Stimulated activated CD4-positive, alpha-beta T cell treated with anti-CD3 and anti-CD28 coated beads, Interleukin-15, amount 100 ng/mL, for 1 hour (primary cell): ENCODE measurements at places on chromosomes 2 and 18.

- DNase-seq: no peak
These were observed 48.0 kb upstream of the MRPL33 start for GRCh38 chr2:27723372-27724144.

DNA sequence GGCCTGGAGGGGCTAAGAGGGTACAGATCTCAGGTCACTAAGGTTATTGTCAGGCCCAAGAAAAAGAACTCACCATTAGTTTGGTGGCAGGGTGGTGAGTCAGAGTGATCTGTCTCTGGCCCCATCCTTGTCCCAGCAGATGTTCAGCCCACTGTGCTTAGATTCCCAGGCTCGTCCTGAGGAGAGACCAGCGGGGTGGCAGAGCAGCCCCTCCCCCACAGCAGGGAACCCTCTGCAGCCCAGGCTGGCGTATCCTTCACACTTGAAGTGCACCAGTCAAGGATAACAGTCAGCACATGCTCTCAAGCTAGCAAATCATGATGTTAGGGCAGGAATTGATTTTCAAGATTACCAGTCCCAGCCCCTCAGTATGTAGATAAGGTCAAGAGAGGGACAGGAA lies 43.1 kb downstream of the TMEM185B start:
- no peak for DNase-seq

- DNase-seq: peak; percentile 26
These were observed 126.4 kb upstream of the MGAT5 start for GRCh38 chr2:134127496-134127895.

- no peak for DNase-seq
These were observed 617.6 kb downstream of the ADCYAP1 start for GRCh38 chr18:1522249-1522615.

DNA sequence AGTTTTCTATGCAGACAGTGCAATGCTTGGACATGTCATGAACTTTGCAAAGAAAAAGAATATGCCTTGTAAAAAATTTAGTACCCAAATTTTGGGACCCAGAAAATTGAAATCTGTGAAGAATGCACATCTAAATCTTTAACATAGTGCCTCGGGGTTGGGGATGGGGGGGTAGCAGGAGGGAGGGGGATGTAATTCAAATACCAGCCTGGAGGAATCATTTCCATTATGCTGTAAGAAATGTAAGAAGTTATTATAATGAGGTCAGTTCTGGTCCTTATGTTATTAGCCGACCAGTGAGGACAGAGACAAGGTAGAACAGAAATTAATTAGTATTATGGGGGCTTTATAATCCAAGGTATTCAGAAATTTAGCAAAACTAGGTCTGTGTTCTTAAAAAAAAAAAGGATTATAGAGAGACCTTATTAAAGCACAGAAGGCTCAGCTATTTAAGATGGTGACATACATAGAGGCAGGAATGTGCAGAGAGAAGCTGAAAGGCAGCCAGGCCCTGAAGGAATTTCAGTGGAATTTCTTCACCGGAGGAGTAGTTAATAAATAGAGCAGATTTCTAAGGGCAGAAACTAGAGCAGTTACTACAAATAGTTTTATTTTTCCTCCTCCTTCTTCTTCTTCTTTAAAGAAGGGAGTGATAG lies 89.0 kb upstream of the RBMS1 start:
- DNase-seq: no peak

GRCh38 chr2:168518555-168519066 lies 62.5 kb downstream of the CERS6 start:
- no peak for DNase-seq

DNA sequence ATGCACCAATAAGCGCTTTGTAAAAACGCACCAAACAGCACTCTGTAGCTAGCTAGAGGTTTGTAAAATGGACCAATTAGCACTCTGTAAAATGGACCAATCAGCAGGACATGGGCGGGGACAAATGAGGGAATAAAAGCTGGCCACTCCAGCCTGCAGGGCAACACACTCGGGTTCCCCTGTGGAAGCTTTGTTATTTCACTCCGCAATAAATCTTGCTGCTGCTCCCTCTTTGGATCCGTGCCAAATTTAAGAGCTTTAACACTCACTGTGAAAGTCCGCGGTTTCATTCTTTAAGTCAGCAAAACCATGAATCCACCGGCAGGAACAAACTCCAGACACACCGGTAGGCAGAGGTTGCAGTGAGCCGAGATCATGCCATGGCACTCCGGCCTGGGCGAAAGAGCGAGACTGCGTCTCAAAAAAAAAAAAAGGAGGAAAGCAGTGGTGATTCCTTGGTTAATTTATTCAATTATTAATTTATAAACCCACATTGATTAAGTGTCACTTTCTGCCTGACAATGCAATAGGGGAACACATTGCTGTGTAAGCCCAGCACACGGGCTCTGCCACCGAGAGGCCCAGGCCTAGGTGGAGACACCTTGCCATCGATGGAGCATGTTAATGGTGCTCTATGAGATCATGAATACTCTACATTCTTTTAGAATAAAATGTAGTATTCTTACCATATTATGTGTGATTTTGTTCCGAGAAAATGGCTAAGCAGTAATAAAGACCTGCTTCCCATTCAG lies 687.6 kb upstream of the HS6ST1 start:
- no peak for DNase-seq

DNA sequence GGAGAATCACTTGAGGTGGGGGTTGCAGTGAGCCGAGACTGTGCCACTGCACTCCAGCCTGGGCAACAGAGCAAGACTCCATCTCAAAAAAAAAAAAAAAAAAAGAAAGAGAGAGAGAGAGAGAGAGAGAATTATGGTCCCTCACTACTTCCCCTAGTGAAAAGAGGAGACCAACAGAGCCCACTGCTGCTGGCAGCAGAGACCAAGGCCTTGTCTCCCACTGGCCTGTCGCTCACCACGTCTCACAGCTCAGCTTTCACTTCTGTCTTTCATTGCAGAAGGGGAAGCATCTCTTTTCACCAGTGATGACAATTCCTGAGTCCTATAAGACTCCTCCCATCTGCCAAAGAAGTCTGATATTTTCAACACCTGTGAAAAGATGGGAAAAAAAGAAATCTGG lies 81.3 kb downstream of the CLHC1 start:
- DNase-seq: no peak

- no peak for DNase-seq
These were observed 92.2 kb downstream of the TGFA start for GRCh38 chr2:70461414-70461813.

- no peak for DNase-seq
These were observed 570.7 kb downstream of the EPHA4 start for GRCh38 chr2:221001381-221001801.

- no peak for DNase-seq
These were observed 946.6 kb downstream of the SLC4A3 start for GRCh38 chr2:220574038-220574437.

GRCh38 chr2:238502088-238502810 lies 75.5 kb downstream of the ASB1 start:
- DNase-seq: no peak

GRCh38 chr2:170222298-170222697 lies 44.4 kb downstream of the MYO3B start:
- no peak for DNase-seq

DNA sequence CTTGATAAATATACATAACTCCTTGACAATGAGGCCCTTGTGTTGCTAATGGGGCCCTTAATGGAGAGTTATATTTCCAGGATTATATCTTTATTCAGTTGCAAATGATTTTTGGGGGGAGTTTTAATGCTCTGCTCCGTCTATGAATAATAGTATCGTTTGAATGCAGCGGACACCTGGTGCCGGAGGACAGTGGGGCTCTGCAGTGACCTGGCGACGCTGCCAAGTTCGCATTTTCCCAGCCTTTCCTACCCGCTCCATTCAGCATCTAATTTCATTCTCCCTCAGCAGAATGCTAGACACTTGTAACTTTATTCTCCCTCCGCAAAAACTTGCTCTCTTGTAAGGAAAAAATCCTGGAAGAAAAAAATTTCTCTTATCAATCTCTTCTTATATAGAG lies 257.6 kb upstream of the SALL3 start:
- no peak for DNase-seq

DNA sequence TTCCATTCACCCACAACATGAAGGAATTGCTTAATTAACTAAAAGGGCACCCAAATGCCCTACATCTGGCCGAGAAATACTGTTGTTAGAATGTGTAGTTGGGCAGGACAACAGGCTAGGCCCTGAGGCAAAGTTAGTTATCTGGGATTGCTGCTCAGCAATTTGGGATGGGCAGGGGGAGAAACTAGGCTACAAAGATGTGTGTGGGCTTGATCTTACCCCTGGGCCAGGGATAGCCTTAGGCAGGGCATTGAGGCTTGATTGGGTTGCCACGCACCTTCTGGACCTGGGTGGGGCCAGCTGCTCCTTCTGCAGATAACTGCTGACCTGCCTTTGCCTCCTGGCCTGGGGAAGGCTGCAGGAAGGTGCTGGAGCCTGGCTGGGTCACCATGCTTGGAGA lies 9.4 kb downstream of the IL18RAP start:
- no peak for DNase-seq

GRCh38 chr18:13452871-13453680 lies 234.5 kb downstream of the LDLRAD4 start:
- no peak for DNase-seq

GRCh38 chr2:124246170-124246569 lies 221.1 kb downstream of the CNTNAP5 start:
- DNase-seq: no peak

DNA sequence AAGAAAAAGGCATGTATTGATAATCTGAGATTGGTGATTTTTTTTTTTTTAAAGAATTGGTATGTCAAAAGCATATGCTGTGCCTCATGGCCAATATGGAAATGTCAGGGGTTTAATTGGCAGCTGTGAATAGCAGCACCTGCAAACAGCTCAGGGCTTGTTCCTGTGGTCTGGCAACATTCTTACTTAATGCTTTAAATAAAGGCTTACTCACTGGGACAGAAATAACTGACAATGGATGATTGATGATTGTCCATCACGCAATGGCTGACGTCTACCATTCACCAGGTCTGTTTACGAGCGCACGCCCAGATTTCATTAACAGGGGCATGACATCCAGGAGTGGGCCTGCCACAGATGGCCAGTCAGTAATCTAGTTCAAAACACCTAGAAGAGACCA lies 66.7 kb downstream of the ETAA1 start:
- no peak for DNase-seq

DNA sequence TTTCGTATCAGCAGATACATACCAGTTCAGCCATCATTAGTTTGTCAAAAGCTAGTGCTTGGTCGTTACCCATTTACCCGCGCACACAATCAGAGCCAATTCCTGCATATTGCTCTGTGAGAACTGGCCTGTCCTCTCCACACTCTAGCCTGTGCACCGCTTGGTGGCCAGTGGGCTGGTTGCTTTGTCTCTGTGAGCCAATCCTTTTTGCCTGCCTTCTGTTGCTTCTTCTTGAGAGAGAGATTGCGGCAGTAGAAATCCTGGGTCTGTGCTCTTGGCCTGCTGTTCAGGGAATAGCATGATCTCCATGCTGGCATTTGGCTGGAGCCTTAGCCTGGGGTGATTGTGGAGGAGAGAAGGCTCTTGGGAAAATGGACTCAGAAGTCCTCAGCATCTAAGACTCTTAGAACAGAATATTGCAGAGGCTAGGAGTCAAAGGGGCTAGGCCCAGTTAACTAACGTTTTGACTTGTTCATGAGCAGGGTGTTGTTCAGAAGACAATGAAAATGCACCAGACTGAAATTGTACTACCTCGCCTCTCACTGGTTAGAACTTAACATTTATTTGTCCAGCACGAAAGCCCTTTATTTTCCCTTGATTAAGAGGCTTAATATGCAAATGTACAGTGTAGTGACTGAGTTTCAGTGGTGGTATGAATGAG lies 37.1 kb downstream of the MAP4K4 start:
- no peak for DNase-seq
